ENCODE measurements at places on chromosomes 2 and 18. TPM values are rescaled to one million over a fixed set of nuclear protein-coding genes. Genes with fewer than 3 reads are reported as not detected.
A peak's percentile ranks its signal among the peaks of the same experiment; 100 is the strongest.

DNA sequence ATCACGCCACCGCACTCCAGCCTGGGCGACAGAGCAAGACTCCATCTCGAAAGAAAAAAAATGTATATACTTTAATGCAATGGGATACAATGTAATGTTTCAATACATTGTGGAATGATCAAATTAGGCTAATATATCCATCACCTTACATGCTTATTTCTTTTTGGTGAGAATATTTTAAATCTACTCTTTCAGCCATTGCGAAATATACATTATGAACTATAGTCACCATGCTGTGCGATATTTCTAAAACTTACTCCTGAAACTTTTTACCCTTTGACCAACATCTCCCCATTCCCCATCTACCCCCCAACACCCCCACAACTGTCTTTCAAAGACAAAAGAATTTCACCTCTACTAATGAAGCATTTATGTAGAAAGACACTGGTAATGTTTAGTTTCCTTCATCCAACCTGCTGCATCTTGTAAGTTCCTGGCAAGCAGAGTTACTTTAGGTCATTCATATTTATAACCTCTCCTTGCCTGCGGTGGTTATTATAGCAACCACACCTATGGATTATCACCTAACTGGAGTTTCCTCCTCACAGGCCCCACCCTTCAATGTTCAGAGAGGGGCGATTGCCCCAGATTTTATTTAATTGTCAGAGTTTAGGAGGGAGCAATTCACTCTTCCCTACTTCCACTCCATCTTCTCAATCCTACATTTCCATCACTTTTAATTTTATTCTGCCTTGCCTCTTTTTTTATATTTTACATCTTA lies 1.2 kb upstream of the ME2 start:
- H3K27me3 ChIP-seq: peaks cover 6% of the 10 kb centered on the region
- H3K4me3 ChIP-seq: peak overlapping the region; percentile 88
- H3K4me1 ChIP-seq: peaks cover 15% of the 10 kb centered on the region
- peaks cover 7% of the 10 kb centered on the region for H3K36me3 ChIP-seq
- H3K27ac ChIP-seq: peak overlapping the region; percentile 96
- no peak for DNase-seq

Gene FBXO41
- total RNA-seq: 25.3 TPM

Gene CNDP1
- 0.09 TPM for total RNA-seq

DNA sequence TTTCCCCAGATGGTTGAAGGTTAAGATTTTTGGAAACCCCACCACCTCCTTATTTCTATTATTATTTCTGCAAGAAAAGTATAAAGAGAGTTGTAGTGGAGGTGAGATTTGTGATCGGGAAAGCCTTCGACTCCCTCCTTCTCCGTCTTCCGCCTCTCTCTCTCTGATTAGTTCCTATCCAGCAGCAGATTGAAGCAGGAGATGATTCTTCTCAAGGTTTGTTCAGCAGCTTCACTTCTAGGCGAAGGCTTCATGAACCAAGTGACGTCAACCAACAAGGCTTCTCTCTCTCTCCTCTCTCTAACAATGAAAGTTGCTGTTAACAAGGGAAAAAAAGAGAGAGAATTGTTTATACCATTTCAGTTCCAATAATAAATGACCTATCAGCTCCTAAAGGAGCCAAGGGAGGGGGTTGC lies at the start of gene BAZ2B:
BAZ2B (minus strand) TSS at position 263 of the 416 bp plus-strand sequence. CDS start 137,829 bp downstream, outside the sequence.
- DNase-seq: no peak

GRCh38 chr18:50642439-50642838 lies 82.6 kb downstream of the MAPK4 start:
- H3K4me3 ChIP-seq: no peak overlapping the region
- DNase-seq: no peak
- H3K36me3 ChIP-seq: no peaks in the 10 kb centered on the region
- no peak overlapping the region for H3K27ac ChIP-seq

Gene TMEM247
- not detected for total RNA-seq

DNA sequence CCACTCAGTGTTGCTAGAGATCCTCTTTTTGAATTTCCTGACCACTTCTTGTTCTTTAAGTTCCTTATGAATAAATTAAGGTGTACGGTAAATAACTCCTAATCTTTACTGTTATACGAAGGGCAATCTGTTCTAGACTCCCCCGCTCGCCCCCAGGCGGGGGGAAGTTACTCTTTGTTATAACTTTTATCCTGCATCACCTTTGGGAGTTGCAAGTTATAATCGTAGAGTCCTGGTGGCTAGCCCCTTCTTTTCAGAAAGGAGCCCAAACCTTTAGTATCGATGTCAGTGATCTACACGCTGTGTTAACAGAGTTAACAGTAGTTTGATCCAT lies 652 bp downstream of the GCA start:
- peaks cover 10% of the 10 kb centered on the region for H3K27me3 ChIP-seq
- DNase-seq: no peak
- peaks cover 18% of the 10 kb centered on the region for H3K4me1 ChIP-seq
- peak overlapping the region; percentile 89 for H3K4me3 ChIP-seq

DNA sequence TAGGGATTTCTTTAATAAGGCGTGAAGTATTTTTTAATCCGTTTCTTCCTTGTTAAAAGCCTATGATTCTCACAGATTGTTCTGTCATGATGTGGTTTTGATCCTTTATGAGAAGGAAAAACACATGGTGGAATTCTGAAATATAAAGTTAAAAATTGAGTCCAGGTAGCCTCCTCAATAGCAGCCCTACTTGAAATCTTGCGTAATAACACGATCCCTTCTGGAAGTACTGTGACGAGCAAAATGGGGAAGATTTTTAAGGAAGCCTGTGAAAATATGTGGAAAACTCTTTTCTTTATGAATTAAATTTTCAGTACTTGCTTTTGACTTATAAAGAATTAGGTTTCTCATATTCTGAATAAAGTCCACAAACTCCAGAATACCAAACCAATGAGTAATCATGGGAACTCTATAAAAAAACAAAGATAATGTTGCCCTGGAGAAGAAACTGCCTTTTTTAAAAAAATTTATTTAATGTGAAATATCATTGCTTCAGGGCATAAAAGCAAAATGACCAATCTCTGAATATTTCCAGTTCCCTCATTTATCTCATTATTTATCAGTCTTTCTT lies 476.4 kb upstream of the ZEB2 start:
- H3K27ac ChIP-seq: no peak overlapping the region
- DNase-seq: no peak
- H3K27me3 ChIP-seq: no peaks in the 10 kb centered on the region
- H3K36me3 ChIP-seq: no peaks in the 10 kb centered on the region

GRCh38 chr18:23943104-23943503 lies 71.5 kb upstream of the TTC39C start:
- DNase-seq: peak; percentile 39
- H3K4me1 ChIP-seq: peaks cover 40% of the 10 kb centered on the region
- peak overlapping the region; percentile 1 for H3K27ac ChIP-seq
- H3K36me3 ChIP-seq: no peaks in the 10 kb centered on the region

Gene FAM228B
- 6.3 TPM for total RNA-seq

DNA sequence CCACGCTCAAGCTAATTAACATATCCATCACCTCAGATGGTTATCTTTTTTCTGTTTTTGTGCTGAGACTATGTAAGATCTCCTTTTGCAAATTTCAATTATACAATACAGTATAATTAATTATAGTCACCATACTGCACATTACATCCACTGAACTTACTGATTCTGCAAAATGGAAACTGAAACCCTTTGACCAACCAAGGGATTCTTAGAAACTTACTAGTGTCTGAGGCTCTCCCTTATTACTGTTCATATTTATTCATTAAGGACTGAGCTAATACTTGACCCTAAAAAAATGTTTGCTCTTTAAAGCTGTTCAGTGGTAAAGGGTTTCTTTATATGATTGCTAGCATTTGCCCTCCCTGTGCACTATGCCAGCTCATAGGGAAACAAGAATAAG lies 50.7 kb downstream of the ADAM23 start:
- peaks cover 10% of the 10 kb centered on the region for H3K27me3 ChIP-seq
- no peaks in the 10 kb centered on the region for H3K4me1 ChIP-seq
- no peak overlapping the region for H3K27ac ChIP-seq
- DNase-seq: no peak
- H3K4me3 ChIP-seq: no peak overlapping the region
- H3K36me3 ChIP-seq: no peaks in the 10 kb centered on the region

DNA sequence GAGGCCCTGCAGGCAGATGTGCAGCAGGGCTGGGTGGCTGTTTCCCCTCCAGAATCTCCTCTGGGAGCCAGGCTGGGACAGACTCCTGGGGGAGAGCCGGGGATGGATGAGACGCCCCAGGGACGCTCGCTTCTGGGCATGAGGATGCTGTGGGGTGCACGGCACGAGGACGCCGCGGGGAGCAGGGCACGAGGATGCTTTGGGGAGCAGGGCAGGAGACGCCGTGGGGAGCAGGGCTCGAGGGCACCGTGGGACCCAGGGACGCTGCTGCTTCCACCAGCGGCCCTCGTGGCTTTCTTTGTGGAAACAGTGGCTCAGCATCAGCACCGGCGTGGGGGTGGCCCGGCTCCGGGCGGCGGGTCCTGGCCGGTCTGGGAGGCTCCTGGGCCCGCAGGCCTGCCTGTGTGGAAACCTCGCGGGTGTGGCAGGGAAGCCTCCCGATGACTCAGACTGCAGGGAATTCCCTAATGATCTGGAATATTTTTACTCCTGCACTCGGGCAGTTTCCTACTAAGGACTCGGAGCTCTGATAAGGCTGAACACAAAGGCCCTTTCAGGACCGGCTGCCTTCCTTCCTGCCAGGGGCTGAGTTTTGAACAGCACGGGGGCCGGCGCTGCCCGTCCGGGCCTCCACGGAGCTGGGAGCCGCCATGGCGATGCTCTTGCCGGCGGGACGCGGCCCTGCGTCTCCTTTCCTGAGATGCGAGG lies 62.6 kb downstream of the NFATC1 start:
- no peak overlapping the region for H3K4me3 ChIP-seq
- H3K36me3 ChIP-seq: peaks cover 32% of the 10 kb centered on the region
- DNase-seq: no peak
- no peaks in the 10 kb centered on the region for H3K27me3 ChIP-seq
- no peaks in the 10 kb centered on the region for H3K4me1 ChIP-seq

Gene AMER3
- total RNA-seq: not detected

- peaks cover 9% of the 10 kb centered on the region for H3K27me3 ChIP-seq
- no peak for DNase-seq
- H3K4me3 ChIP-seq: no peak overlapping the region
- H3K27ac ChIP-seq: no peak overlapping the region
- no peaks in the 10 kb centered on the region for H3K36me3 ChIP-seq
These were observed 18.1 kb upstream of the CYP26B1 start for GRCh38 chr2:72165792-72166191.

DNA sequence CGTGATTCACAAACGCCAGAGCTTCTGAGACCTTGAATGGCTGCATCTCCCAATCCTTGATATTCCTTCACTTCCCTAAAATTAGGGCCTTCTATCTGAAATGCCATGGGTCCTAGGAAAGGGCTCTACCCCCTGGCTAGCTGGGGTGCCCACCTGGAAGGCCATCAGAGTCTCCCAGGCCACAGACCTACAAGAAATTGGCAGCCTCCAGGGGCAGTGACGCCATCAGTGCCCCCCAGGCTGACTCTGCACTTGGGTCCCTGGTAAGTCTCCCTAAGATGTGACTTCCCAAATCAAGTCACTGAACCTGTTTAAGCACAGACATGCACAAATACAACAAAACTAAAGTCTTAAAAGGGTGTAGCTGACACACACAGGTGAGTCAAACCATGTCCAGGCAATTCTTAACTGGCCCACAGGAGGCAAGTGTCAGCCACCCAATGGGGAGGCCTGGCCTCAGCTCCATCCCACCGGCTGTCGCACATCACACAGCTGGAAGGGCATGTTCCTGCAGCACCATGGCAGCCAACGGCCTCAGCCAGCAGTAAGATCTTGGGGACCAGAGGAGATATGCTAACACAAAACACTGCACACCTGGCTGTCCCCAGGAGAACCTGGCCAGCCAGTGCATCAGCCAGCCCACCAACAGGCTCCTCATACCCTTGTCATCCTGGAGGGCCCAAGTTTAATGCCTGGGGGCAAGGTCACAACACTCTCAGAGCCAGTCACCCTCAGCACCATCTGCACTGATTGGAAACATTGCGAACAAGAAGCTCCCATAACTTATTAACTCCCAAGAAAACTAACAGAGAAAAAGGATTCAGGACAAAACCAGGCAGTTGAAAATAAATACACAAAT lies 5.2 kb downstream of the PARD6G start:
- H3K36me3 ChIP-seq: no peaks in the 10 kb centered on the region
- H3K27me3 ChIP-seq: peaks cover 30% of the 10 kb centered on the region
- H3K27ac ChIP-seq: no peak overlapping the region
- no peak overlapping the region for H3K4me3 ChIP-seq
- H3K4me1 ChIP-seq: no peaks in the 10 kb centered on the region

GRCh38 chr2:85165088-85165690 lies 32.0 kb downstream of the TCF7L1 start:
- no peak for DNase-seq
- no peak overlapping the region for H3K4me3 ChIP-seq
- no peaks in the 10 kb centered on the region for H3K4me1 ChIP-seq
- H3K36me3 ChIP-seq: no peaks in the 10 kb centered on the region
- H3K27ac ChIP-seq: no peak overlapping the region
- peaks cover 1% of the 10 kb centered on the region for H3K27me3 ChIP-seq

DNA sequence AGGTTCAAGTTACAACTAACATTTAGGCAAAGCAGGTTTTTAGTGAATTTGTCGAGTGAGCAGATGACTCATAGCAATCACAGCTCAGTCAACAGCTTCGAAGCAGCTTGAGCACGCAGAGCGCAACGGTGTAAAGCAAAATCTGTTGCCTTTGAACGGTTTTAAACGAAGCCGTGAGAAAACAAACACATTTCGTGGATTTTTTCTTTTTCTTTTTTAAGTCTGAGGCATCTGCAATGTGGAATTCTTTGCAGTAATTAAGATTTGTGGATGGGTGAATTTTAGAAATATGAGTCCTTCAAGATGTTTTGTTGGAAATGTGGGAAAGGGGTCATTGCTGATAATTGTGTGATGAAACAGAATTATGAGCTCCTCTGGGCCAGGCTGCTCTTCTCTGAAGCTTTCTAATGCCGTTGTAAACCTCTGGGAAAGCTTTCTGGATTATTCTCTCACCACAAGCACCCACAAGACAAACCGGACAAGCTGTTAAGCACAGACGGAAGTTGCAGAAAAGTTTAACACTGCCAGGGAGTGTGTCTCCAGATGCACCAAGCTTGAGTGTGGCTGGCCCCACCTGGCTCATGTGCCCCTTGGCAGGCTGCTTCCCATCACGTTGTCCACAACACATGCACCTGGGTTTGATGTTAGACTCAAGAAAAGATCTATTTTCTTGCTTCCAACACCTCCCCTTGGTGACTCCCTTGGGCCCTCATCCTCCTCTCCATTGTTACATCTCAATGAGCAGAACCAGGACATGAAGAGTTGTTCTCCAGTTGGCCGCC lies 224.7 kb downstream of the ACKR3 start:
- no peak for DNase-seq
- no peaks in the 10 kb centered on the region for H3K27me3 ChIP-seq
- H3K4me3 ChIP-seq: no peak overlapping the region
- no peaks in the 10 kb centered on the region for H3K4me1 ChIP-seq
- no peak overlapping the region for H3K27ac ChIP-seq

GRCh38 chr2:88711897-88712296 lies 20.4 kb downstream of the RPIA start:
- no peaks in the 10 kb centered on the region for H3K4me1 ChIP-seq
- DNase-seq: no peak
- H3K4me3 ChIP-seq: no peak overlapping the region
- H3K36me3 ChIP-seq: peaks cover 28% of the 10 kb centered on the region
- no peaks in the 10 kb centered on the region for H3K27me3 ChIP-seq
- H3K27ac ChIP-seq: no peak overlapping the region

GRCh38 chr2:40433736-40434135 lies 18.2 kb downstream of the SLC8A1 start:
- no peaks in the 10 kb centered on the region for H3K4me1 ChIP-seq
- H3K27me3 ChIP-seq: peaks cover 2% of the 10 kb centered on the region

Gene FEV
- not detected for total RNA-seq

- H3K36me3 ChIP-seq: peaks cover 67% of the 10 kb centered on the region
- H3K27me3 ChIP-seq: no peaks in the 10 kb centered on the region
- DNase-seq: no peak
These were observed 16.6 kb downstream of the ZNF142 start for GRCh38 chr2:218642786-218643185.
